ENCODE measurements at places on chromosomes 3 and 15. TPM values are rescaled to one million over a fixed set of nuclear protein-coding genes. Genes with fewer than 3 reads are reported as not detected.

HES1 gene
- total RNA-seq = 32.9 TPM

ABTB1 gene
- 19.4 TPM for total RNA-seq

BNC1 gene
- total RNA-seq = not detected

ZBBX gene
- 0.81 TPM for total RNA-seq

CAV3 gene
- total RNA-seq = not detected

DGKG gene
- 4.8 TPM for total RNA-seq

DNA sequence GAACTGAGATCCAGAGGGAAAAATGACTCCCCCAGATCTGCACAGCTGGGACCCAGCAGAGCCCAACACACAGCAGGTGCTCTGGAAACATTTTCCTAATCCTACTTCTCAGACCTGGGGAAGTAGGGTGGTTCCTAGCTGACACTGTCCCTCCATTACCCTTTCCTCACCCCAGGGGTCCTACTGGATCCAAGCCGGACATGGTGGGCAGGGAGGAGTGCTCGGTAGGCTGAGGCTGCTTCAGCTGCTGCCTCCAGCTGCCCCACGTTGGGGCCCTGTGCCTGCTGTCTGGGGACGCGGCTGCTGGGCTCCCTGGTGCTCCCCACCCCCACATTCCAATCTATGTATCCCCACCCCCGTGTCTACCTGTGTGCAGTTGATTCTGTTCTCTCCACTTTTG is 29.8 kb upstream of the SLC6A6 start:
- DNase-seq = no peak

GRCh38 chr3:101940521-101941317 is 91.4 kb downstream of the NFKBIZ start:
- DNase-seq = no peak

DNA sequence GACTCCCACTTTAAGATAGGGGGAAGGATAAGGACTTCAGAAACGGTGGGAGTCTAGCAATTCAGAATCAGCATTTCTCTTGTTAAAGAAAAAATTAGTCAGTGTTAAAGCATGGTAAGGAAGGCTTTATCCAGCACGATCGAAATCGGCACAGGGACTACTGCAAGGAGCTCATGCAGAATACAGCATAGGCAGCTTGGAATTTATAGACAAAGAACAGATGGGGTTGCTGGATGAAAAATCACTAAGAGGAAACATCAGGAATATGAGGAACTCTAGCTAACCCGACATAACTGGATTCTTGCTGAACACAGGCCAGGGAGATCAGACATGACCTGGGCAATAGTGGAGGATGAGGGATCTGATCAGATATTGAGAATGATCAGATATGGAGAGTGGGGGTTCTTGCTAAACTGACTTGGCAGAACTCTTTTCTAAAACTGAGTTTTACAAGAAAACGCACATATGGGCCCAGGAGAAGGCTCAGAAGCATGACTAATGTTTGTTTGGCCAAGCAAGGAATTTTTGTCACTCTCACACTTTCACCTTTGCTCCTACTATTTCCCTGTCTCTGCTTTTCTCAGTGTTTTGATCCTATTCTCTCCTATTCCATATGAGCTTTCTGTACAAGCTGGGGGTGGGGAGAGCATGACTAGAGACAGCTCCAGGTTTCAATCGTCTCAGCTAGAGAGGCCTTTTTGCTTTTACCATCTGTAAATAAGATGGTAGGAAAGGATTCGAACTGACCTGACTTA is 3.9 kb upstream of the PLCH1 start:
- DNase-seq = no peak

GRCh38 chr3:129739634-129740033 is 133.2 kb upstream of the PLXND1 start:
- no peak for DNase-seq

DNA sequence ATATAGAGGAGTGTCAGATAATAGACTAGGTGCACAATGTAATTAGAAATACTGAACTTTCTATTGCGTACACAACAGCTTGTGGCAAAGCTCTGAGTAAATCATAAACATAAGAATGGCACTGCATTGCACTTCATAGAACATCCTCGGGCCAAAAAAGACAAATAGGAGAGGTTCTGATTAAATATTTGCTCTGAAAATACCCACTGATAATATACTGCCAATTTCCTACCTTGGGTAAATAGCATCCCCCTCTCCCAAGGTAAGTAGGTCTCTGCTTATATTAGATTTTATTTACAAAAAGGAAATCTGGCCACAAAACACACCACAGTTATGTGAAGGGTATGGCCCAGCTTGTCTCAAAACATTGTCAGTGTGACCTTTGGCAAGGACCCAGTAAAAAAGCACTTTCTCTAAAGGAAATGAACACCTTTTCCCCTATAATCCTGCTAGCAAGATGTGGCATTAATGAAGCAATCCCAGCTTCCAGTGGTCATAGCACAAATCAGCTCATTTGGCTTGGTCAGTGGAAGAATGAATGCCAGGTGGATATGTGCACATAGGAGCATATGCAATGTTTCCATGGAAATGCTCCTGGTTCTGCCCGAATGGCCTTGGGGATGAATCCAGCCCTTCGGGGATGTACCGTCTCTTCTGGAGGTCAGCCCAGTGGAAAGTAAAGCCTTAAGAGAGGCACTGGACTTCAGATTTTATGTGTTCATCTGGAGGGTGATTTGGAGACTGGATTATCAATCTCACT is 315.9 kb downstream of the LSAMP start:
- DNase-seq = no peak

GRCh38 chr3:130543322-130543721 is 26.3 kb downstream of the COL6A6 start:
- DNase-seq = no peak

DNA sequence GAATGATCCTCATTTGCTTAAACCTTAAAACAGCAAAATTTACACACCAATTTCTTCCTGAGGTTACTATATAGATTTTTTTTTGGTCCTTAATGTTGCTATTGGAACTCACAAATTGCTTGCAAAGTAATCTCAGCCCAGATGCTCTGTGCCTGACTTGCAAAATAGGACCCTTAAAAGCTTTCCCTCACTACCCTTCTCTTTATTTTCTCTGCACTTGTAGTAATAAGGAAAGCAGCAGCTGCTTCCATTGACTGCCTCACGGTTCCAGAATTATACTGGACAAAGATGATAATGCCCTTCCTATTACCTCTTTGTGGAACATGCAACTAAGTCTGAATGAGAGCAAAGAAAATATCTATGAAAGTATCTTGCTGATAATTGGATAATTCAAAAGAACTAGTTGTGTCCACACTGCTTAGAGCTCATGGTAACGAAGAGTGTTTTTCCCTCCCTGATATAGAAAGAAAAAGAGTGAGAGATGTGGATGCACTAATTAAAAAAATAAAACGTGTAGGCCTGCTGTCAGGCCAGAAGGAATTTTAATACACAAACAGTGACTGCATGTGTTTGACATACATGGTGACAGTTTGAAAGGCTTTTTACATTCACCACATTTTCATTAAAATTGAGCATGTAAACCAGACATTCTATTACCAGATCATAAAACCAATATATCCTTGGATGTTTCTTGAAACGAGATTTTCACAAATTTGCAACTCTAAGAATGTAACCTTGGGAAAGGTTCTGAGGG is 783.1 kb downstream of the GBE1 start:
- DNase-seq = no peak

- DNase-seq = no peak
Measured at GRCh38 chr3:194301730-194302129, 49.4 kb downstream of the CPN2 start.

- no peak for DNase-seq
Measured at GRCh38 chr15:39409876-39410530, 170.9 kb upstream of the THBS1 start.

All from HCT116 (cell line).